IPS DF 6.9 (cell line): ENCODE measurements at places on chromosomes 16 and 17.

DNA sequence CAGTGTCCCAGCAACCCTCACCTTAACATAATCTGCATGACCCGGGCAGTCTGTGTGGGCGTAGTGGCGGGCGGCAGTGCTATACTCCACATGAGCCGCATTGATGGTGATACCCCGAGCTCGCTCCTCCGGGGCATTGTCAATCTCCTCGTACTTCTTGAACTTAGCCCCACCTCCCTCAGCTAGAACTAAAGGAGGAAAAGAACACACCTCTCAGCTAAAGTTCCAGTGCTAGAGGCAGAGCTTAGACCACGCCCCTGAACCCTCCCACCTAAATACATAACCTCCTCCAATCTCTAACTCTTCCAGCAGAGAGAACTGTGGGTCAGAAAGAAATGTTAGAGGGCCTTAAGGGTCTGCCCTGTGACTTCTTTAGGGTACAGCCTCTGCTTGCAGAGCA lies 855 bp downstream of the TUFM start:
- DNase-seq, result no peak

GRCh38 chr17:34723875-34724274 lies 144.5 kb downstream of the TMEM132E start:
- no peak for DNase-seq

DNA sequence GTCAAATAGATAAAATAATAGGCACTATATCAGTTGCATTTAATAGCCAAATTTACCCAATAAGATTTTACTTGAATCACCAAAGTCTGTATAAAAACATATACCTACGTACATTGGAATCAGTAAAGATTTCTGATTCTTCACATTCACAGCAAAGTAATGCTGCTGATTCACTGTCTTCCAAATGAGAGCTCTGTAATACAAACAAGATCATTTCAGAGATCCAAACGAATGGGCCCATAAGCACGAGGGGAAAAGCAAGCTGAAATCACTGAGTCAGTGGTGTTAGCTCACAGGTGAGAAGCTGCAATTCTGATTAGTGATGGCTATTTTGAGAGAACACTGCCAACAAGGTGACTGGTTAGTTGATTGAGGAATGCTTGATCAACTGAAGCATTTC lies 81.3 kb downstream of the SSH2 start:
- DNase-seq, result no peak

DNA sequence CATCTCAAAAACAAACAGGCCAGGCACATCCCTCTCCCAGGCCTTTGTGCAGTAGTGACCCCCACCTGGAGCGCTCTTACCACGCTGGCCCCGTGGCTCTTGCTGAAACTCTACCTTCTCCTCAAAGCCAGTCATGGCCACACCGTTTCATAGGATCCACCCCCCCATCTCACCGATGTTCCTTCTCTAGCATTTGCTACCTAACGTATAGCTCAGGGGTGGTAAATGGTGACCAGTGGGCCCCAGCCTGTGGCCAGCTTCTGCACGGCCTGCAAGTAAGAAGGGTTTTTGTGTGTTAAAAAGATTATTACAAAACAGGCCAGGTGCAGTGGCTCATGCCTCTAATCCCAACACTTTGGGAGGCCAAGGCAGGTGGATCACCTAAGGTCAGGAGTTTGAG lies 43.8 kb downstream of the RMI2 start:
- no peak for DNase-seq

- DNase-seq, result no peak
Measured at GRCh38 chr16:549544-550263, 10.5 kb upstream of the PRR35 start.

DNA sequence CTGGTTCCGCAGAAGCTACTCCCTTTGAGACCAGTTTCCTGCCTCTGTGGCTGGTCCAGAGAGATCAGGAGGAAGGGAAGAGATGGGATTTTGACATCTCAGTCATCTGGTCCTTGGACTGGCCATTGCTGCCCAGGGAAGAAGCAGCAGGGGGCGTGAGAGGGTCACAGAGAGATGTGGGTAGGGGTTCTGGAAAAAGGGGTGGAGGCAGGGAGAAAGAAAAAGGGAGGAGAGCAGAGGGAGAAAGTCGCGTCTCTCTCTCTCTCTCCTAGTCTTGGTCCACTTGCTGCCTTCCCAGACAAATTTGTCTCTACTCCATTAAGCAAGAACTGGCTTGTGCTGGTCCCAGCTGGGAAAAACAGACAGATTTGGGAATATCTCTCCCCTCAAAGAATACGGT lies 4.4 kb downstream of the SHBG start:
- no peak for DNase-seq

DNA sequence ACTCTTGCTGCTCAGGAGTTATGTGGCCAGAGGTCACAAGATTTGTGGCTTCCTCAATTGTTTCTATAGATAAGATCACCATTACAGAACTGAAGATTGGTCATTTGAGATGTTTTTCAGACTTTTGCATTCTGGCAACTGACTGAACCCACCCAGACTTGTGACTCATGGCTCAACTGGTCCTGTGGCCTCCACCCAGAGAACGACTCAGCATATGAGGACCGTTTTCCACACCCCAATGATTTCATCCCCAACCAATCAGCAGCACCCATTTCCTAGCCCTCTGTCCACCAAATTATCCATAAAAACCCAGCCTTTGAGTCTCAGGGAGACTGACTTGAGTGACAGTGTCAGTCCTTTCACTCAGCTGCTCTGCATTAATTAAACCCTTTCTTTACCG lies 143.2 kb upstream of the ASIC2 start:
- DNase-seq, result no peak

GRCh38 chr17:8287651-8288335 lies 677 bp upstream of the RANGRF start:
- no peak for DNase-seq

GRCh38 chr17:74201250-74201649 lies 2.2 kb upstream of the RPL38 start:
- no peak for DNase-seq
